ENCODE measurements at places on chromosomes 6 and 20. TPM values are rescaled to one million over a fixed set of nuclear protein-coding genes. Genes with fewer than 3 reads are reported as not detected.

DCBLD1 gene
- polyA plus RNA-seq = 6.6 TPM

MEP1A gene
- not detected for polyA plus RNA-seq

GRCh38 chr20:35883778-35884540 is 70.3 kb downstream of the SCAND1 start:
- DNase-seq = peak; percentile 57

DNA sequence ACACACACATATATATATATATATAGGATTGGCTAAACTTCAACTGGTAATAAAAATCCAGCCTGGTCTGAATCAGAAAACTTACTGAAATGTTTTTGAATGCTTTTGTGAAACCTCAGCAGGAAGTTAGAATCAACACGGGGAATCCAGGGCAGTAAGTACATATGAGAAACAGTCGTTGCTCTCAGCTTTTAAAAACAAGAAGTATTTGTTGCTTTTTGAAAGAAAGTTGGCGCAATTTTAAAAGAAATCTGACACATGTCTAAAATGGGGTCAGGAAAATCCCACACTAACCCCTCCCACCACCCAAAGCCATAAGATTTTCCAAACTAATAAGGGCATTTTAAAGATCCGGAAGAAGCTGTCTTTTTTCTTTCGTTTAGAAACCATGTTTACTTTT is 11.5 kb upstream of the CCDC170 start:
- no peak for DNase-seq

DNA sequence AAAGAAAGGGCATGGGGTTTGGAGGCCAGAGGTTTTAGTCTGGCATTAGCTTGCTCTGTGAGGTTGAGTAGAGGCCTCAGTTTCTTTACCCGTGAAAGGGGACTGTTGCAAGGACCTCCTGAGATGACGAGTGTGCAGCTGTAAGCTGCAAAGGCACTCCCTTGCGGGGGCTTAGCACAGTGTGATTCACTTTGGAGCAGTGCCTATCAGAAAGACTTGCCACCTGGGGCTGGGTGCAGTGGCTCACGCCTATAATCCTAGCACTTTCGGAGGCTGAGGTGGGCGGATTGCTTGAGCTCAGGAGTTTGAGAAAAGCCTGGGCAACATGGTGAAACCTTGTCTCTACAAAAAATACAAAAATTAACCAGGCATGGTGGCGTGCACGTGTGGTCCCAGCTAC is 7.5 kb upstream of the BAK1 start:
- no peak for DNase-seq

DNA sequence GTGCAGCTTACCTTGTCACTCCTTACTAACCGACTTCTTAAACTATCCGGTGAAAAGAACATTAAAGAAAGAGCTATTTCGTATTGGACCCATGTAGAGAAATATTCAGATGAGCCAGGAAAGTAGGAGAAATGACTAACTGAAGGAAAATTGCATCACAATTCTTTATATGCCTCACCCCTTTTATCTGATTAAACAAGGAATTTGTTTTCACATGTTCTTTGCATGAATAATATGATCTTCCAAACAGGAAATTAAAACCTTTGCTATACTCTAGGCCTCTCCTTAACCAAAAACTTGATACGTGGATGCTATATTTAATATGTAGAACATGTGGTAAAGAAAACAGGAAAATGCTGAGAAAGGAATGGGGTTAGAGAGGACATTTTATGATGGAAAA is 41.9 kb upstream of the LRRC1 start:
- no peak for DNase-seq

DNA sequence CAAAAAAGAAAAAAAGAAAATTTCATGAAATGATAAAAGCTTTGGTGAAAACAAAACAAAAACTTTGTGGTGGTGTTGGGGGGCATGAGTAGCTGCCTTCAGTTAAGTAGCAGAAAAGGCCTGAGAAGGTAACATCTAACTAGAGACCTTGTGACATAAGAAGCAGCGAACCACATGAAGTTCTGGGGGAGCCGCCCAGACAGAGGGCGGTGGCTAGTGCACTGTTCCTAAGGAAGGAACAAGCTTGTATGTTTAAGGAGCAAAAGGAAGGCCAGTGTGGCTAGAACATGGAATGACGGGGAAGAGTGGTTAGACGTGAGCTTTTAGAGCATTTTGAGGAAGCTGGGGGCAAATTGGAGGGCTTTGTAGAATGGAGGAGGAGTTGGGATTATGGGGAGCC is 7.5 kb upstream of the RSPH3 start:
- DNase-seq = no peak

DNA sequence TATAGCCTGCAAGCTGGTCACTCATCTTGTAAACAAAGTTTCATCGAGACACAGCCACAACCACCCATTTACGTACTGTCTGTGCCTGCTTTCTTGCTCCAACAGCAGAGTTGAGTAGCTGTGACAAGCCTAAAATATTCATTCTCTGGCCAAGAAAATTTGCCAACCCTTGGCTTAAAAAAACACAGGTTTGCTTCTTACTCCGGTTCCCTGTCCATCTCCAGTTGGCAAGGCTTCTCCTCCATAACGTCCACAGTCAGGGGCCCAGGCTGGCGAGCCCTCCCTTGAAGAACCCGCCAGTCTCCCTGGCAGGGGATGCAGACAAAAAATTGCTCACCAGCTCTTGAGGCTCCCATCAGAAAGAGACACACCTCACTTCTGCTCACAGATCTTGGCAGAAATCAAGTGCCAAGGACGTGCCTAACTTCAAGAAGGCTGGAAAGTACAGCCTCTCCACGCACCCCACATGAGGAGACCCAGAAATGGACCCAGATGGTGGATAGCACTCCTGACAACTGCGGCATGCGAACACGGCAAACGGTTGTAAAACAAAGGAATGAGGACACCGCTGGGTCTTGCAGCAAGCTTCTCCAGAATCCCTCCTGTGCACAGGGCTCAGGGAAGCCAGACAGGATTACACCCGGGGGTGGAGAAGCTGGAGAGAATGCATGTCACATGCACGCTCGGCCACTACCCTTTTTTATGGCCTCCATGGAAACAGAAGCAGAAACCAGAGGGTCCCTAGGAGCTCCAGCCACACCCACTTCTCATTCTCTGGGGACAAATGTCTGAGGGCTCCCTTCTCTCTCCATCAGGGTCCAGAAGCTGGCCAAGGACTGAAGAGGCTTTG is 59.8 kb upstream of the SIRPA start:
- no peak for DNase-seq

DNA sequence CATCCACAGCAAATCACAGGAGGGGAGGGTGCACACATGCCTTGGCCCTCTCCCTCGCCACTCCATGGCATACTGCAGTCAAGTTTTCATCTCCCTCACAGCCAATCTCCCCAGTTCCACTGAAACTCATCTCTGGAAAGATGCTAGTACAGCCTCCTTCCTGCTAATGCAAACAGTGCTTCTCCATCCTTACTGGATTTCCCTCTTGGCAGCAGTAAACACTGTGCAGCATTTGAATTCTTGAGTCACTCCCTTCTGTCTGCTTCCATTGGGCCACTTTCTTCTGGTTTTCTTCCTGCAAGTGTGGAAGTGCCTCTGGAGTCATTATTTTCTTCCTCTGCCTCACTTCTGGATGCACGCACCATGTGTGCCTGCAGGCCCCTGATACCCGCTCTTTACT is 460.3 kb downstream of the QKI start:
- DNase-seq = no peak

DNA sequence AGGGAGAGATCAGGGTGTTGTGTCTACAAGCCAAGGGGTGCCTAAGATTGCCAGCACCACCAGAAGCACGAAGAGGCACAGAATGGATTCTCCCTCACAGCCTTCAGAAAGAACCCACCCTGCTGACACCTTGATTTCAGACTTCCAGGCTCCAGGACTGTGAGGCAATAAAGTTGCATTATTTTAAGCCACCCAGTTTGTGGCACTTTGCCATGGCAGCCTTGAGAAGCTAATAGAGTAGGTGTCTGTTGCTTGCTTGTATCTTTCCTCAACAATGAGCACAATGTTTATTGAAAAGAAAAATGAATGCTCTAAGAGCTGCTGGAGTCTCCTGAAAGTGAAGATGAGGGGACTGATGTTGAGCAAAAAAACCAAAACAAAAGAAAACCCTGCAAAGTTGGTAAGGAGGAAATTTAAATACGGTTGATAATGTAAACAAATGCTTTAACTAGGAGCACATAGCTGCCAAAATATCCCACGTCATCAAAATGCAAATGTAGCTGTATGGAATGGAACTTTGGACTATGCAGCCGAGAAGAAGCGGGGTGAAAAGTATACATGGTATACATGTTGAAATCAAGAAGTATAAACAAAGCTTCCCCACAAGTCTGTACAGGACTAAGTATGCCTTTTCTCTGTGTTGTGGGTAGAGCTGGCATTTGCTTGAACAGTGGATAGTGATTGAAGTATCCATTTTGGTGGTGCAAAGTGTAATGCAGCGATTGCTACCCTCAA is 8.0 kb downstream of the IL20RA start:
- no peak for DNase-seq

DNA sequence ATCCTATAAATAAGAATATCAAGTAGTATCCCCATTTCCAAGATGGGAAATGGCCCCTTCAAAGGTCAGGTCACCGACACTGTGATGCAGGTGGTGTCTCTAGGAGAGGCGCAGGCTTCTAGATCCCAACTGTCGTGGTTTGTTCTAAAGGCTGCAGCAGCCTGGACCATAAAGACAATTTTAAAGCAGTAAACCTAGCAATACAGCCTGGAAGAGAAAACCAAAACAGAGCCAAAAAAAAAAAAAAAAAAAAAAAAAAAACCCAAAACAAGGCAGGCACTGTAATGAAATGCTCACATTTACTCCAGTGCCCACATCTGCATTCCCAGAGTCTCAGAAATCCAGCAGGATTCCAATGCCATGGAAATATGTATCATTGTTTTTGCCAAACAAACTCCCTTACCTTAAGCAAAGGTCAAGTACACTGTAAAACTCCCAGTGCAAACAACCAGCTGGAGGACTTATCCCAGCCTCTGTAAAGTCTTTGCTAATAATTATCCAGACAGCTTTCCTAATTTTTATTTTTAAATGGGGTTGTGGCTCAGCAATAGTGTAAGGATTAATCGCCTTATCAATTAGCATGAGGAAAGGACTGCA is 98.2 kb downstream of the PSMG4 start:
- DNase-seq = no peak

RIPOR2 gene
- 31.2 TPM for polyA plus RNA-seq

DNA sequence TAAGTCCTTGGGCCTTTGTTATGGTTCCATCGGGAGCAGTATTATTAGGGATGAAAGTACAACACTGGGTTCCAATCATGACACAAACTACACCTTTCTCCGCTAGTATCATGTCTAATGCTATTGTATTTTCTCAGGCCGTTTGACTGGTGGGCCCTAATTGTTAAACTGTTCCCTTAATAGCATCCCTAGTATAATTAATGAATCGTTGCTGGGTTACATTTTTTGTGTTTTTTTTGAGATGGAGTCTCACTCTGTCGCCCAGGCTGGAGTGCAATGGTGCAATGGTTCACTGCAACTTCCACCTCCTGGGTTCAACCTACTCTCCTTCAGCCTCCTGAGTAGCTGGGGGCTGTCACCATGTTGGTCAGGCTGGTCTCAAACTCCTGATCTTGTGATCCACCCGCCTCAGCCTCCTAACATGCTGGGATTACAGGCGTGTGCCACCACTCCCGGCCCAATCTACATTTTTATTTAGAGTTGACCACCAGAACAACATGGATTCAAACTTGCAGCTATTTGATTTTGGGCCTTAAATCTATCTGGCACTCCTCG is 4.1 kb upstream of the ZNFX1 start:
- no peak for DNase-seq

GRCh38 chr6:125164696-125165095 is 11.1 kb downstream of the TPD52L1 start:
- DNase-seq = no peak

- DNase-seq = no peak
Measured at GRCh38 chr20:46176739-46177378, 58.7 kb downstream of the CD40 start.

GRCh38 chr6:55957961-55958422 is 82.6 kb upstream of the BMP5 start:
- DNase-seq = no peak

CD109 gene
- 40.6 TPM for polyA plus RNA-seq

RGS17 gene
- 1.5 TPM for polyA plus RNA-seq

DNA sequence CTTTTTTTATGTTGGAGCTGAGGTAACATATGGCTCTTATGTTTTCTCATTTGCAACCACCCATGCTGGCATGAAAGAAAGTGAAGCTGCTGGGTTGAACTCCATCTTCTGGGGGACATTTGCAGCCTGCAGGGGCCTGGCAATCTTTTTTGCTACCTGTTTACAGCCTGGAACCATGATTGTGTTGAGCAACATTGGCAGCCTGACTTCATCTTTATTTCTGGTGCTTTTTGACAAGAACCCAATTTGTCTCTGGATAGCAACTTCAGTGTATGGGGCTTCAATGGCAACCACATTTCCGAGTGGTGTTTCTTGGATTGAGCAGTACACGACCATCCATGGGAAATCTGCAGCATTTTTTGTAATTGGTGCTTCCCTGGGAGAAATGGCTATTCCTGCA is 179.0 kb downstream of the SLC16A10 start:
- DNase-seq = no peak

DNA sequence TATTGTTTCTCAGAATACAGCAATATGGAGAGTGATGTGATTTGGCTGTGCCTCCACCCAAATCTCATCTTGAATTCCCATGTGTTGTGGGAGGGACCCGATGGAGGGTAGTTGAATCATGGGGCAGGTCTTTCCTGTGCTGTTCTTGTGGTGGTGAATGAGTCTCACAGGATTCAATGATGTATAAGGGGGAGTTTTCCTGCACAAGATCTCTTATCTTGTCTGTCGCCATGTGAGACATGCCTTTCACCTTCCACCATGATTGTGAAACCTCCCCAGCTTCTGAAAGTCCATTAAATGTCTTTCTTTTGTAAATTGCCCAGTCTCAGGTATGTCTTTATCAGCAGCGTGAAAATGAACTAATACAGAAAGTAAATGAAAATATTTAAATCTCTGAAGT is 234.8 kb upstream of the TENT5A start:
- DNase-seq = no peak

CUTA gene
- 127 TPM for polyA plus RNA-seq

DNA sequence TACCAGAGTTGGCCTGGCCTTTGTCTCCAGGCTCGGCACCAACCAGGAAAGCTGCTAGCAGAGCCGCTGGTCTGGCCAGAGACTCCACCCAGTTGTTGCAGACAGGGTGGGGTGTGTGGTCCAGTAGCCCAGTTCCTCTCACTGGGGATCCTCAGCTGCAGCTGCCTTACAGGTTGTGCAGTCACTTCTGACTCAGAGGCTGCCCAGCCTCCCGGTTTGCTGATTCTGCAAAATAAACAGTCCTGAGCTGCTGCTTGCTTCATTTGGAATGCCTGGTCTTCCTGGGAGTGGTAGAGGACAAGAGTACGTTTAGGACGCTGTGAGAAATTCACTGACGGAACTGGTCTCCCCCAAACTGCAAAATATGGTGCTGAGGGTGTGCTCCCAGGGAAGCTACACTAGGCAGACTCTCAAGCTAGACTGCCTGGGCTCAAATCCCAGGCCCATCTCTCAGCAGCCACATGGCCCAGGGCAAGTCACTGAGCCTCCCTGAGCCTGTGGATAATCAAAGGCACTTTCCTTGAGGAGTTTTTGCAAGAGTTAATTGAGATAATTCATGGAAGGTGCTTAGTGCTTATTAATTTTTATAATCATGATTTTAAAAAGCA is 246.1 kb downstream of the TFAP2C start:
- DNase-seq = no peak

NHSL1 gene
- 27.3 TPM for polyA plus RNA-seq

Measured in muscle of arm (tissue), 14 donors.